ENCODE measurements at places on chromosomes 2 and 18.
A peak's percentile ranks its signal among the peaks of the same experiment; 100 is the strongest.

DNA sequence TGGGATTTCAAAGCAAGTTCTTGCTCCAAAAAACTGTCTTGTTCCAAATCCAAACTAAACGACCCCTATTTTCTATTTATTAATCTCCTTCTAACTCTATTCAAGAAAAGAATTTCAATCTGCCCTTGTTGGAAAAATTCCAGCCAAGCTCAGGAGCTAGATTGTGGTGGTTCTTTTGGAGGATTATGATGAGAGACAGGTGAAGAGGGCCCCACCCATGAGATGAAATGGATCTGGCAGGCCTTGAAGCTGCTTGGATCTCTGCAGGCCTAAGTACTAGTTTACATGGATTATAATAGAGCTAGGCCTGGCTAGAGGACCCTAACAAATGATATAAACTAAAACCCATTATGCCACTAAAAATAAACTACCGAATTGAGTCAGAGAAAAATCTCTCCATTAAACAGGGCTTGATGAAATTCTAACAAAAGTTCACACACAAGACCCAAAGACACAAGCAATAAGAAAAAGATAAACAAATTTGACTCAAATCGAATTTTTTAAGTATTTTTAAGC, 101.6 kb downstream of the GFPT1 start:
- DNase-seq: no peak

DNA sequence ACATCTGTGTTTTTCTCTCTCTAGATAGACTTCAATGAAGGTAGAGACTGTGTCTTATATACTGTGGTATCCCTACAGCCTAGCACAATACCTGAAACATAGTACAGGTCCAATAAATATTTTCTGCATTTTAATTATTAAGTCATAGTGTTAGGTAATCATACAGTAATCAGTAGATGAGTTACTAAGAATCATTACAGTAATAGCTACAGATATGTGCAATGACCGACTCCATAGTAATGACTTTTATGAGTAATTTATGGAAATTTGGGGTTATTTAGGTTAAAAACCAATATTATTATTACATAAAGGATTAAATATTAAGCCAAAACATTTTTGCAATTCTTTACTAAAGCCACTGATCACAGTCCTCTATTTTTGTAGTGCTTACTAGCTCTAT, 21.6 kb downstream of the COL5A2 start:
- no peak for DNase-seq

- no peak for DNase-seq
These were observed 14.1 kb downstream of the ORC4 start for GRCh38 chr2:148006249-148007007.

- no peak for DNase-seq
These were observed 56.4 kb upstream of the MGAT5 start for GRCh38 chr2:134197445-134197844.

GRCh38 chr2:198098918-198099317, 294.5 kb downstream of the PLCL1 start:
- peak; percentile 18 for DNase-seq

DNA sequence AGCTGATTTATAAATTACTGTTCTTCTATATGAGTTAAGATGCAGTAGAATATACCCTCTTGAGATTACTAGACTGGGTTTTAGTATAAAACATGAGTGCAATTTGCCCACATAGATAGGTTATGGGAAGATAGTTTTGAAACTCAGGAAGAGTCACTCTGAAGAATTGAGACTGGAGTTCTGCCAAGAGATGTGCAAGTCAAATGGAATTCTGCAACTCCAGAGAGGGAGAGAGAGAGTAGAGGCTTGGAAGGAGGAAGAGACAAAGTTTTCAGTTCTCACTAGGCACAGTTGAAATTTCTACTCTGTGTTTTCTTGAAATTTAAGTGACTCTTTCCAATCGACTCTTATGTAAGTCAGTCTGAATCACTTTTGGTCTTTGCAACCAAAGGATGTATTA, 878.8 kb downstream of the TSN start:
- DNase-seq: peak; percentile 95

GRCh38 chr18:2717407-2717806, 61.9 kb downstream of the SMCHD1 start:
- DNase-seq: no peak

GRCh38 chr2:60148716-60149115, 404.7 kb downstream of the BCL11A start:
- DNase-seq: no peak

DNA sequence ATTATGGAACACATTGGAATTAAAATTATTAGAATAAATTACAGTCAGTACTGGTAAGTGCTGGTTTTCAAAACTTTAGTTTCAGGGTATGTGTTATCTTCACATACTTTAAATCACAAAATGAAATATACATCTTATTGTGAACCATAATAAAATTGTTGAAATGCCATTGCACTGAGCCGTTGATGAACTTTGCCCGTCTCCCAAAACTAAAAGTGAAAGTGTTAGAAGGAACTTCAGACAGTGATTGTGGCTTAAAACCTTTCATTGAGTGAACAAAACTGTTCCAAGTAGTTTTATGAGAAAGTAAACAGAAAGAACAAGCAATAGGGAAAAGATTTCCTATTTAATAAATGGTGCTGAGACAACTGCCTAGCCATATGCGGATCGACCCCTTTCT, 811.6 kb downstream of the PLCL1 start:
- DNase-seq: no peak

- no peak for DNase-seq
These were observed 45.6 kb downstream of the LCLAT1 start for GRCh38 chr2:30492619-30493018.

DNA sequence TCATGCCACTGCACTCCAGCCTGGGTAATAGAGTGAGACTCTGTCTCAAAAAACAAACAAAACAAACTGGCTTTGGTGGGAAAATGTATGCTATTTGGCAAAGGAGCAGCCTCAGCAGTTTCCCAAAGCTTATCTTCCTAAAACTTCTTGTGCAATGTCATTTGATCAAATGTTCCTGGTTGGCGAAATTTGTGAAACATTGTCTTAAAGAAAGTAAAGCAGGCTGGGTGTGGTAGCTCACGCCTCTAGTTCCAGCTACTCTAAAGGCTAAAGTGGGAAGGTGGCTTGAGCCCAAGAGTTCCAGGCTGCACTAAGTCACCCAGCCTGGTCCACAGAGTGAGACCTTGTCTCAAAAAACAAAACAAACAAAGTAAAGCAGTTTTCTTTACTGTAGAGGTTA, 17.3 kb upstream of the TAF4B start:
- DNase-seq: no peak

GRCh38 chr2:28927878-28928277, 33.4 kb downstream of the WDR43 start:
- DNase-seq: no peak

GRCh38 chr2:7685342-7686015, 768.3 kb downstream of the RNF144A start:
- no peak for DNase-seq

GRCh38 chr18:1544016-1544415, 639.3 kb downstream of the ADCYAP1 start:
- DNase-seq: no peak

DNA sequence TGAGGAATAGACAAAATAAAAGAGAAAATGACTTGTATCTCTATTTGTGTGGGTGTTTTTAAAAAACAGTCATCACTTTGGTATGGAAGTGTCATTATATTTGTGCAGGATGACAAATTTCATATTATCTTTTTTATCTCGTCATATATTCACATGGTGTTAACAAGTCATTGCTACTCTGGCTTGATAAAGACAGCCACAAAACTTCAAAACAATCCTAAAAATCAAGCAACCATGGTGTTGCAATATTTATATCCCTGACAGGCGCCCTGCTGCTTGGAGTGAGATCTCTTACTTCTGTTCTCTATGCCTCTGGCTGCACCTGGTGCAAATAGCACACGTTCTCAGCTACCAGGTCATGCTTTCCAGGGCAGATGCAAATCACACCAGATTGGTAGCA, 278.0 kb upstream of the EPHA4 start:
- no peak for DNase-seq

DNA sequence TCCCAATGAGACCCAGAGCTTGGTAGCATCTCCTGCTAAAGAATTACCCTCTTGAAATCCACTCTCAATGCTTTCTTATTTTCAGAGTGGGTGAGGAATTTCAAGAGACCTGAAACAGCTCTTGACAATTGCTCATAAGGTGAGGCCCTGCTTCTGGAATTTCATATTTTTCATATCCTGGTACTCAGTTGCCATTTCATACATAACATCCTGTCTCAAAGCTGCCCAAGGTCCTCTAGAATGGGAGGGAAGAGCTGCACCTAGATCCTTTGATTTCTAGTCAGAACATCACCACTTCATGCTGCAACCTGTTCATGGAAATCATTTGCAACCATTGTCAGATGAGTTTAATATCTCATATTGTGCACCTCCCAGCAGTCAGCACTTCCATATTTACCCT, 404.8 kb upstream of the GALNT5 start:
- DNase-seq: no peak

DNA sequence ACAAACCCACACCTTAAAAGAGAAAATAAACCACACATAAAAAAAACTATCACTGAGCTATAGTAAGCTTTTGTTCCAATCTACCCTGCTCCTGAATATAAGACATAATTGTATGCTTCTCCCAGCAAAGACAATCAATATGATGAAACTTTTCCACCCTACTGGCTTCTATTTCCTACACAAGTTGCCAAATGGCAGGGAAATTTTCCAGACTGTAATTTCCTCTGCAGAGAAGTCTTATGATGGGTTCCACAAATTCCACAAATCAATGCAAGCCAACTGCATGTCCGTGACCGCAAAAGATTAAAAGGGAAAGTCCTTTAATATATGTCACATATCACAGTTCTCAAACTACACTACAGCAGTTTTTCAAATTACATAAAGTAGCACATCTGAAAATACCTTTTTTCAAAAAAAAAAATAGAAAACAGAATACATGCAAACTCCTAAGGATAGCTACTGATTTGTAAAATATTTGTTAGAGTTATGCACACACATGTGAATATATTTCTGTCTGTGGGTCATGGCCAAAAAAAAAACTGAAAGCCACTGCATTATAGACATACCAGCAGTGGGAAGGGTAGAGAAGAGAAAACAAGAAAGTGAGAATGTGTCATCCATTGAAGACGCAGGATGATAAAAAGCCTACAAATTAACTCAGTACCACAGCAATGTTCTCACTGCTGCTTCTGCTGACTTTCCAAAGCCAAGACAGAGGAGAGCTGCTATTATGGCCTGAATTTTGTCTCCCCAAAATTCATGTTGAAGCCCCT, 61.4 kb downstream of the RPL31 start:
- no peak for DNase-seq

GRCh38 chr2:75317802-75318201, 118.5 kb upstream of the TACR1 start:
- DNase-seq: no peak

GRCh38 chr2:145288650-145289496, 769.0 kb upstream of the ZEB2 start:
- no peak for DNase-seq

DNA sequence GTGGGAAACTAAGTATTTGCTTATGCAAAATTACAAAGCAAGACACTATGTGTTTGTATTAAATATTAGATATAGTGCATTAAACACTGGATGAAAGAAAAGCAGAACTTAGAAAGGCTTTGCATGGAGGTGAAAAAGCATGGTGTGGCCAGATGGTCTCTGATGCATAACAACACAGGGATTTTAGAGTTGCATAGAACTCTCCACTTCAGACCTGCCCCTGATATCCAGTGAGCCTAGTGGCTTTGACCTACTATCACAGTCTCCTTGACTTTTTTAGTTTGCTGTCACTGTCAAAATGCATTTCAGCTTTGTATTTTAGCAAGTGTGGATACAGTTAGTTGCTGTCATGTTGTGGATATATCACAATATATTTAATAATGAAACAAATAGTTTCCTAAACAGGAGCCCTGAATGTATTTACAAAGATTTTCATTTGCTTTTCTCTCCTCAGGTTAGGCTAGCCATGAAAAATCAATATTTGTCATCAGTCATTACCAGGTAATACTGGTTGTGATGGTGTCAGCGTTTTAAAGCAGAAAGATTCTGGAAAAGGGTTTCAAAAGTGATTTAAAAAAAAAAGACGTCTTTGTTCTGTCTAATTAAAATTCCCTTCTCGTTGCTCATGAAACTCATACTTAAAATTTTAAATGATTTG, 5.2 kb downstream of the CSRNP3 start:
- no peak for DNase-seq

DNA sequence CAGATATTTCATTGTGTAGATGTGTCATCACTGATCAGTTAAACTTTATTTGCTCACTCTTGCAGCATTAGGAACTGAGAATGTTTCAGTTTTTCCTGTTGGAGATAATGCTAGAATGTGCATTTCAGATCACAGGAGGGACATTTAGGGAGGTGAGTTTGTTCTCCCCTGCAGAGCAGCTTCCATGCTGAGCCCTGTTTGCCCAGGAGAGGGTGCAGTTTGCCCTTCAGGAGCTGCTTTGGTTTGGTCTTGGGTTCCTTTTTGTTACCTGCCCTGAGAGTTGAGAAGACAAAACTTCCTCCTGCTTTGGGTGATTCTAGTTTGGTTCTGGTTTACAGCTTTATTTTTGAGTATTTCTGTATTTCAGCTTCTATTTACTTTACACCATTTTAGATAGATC, 49.9 kb downstream of the DGKD start:
- DNase-seq: no peak

DNA sequence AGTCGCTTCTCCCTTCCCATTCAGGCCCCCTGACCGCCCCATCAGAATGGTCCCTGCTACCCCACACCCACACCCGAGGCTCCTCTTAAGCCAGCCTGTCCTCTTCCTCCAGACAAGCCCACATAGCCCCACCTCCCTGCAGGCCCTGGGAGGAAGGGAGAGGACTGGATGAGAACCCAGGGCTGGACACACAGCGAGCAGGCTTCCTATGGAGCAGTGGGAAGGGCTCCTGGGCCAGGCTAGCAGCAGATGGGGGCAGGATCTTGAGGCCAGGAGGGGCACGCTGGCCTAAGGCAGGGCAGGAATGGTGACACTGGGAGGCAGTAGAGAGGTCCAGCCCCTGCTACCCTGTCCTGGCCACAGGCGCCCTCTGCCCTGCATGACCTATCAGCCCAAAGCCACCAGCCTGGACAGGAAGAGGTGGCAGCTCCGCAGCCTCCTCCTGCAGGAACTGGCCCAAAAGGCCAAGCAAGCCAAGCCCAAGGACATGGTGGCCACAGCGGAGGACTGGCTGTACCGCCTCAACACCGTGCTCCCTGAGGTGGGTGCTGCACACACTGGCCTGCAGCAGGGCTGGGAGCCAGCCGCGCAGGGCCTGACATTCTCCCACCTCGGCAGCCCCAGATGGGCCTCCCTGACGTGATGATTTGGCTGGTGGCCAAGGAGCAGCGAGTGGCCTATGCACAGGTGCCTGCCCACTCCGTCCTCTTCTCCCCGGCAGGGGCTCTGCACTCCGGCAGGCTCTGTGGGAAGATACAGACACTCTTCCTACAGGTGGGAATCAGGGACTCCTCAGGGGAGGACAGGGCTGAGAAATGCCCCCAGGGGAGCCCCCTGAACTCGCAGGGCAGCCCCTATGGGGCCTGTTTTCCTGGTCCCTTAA, 43.3 kb downstream of the FER1L5 start:
- no peak for DNase-seq

- no peak for DNase-seq
These were observed 64.4 kb downstream of the CIB4 start for GRCh38 chr2:26576565-26577441.
